ENCODE measurements at places on chromosomes 3 and 15.

GRCh38 chr3:72439321-72440183 lies 408.7 kb downstream of the SHQ1 start:
- DNase-seq: no peak

- no peak for DNase-seq
Measured at GRCh38 chr3:159260049-159260662, 458.3 kb downstream of the MFSD1 start.

- no peak for DNase-seq
Measured at GRCh38 chr15:62087671-62088352, 21.0 kb downstream of the C2CD4A start.

DNA sequence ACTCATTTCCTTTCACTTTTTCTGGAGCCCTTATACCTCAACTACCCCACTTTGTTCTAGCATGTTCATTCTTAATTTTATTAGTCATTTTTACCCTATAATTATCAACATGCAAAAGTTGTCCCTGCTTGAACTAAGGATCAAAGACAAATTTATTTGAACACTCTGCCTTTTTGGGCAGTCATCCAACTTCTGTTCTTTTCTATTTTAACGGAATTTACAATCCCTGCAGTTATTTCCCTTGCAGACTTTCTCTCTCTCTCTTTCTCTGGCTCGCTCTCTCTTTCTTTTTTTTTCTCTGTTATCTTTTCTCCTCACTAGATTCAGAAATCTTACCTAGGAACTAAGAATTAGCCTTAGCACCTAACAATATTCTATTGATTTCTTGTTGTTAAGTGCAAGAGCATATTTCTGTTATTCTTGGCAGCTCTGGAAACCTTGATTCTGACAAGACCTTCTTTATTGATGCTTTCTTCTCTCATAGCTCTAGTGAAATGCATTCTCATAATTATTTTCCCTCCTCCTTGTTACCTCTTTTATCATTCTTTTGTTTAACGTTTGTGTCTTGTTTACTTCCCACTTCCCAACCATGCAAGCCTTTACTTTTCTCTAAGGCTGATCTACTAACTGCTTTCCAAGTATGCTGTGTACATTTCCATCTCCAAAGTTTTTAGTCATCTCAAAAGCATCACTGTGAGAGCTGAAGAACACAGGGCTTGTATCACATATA lies 951.6 kb downstream of the DIPK2A start:
- DNase-seq: no peak

DNA sequence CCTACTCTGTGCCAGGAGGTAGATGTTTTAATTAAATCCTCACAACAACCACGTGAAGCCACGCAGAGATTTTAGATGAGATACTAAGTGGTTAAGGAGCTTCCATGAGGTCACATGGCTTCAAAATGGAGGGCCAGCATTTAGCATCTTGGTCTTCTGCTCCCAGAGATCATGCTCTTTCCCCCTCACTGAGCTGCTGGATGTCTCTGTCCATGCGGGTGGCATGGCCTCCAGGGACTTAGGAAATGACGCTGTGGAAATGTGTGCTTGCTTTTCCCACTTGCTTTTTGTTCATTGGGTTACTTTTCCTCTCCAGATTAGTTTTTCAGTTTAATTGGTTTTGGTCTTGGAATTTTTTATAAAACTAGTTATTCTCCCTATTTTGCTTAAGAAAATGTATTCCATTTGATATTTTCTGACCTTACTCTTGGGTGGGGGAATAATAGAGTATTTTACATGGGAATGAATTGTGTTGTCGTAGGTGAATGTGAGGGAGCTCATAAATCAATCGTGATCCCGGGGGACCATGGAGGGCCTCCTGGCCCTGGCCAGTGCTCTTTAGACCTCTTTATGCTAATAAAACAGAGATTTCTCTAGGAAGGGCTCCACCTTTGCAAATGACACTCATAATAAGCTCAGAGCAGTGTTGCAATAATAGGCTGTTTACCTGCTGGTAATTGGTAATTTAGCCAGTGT lies 376.0 kb upstream of the ONECUT1 start:
- DNase-seq: no peak

DNA sequence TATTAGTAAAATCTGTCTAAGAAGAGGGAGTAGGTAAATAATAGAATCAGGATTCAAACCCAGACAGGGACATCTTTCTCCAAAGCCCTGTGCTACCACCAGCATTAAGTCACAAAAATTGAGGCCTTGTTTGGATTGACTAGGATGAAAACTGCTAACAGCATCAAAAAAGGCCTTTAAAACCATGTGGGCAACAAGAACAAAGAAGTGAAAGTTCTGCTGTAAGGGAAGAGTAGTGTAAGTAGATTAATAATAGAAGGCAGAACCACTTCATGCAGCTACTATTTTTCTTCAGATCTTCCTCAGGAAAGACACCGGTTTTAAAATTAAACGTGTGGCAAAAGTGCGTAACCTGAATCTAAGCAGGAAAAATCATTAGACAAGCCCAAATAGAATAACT lies 15.3 kb upstream of the KBTBD12 start:
- no peak for DNase-seq

DNA sequence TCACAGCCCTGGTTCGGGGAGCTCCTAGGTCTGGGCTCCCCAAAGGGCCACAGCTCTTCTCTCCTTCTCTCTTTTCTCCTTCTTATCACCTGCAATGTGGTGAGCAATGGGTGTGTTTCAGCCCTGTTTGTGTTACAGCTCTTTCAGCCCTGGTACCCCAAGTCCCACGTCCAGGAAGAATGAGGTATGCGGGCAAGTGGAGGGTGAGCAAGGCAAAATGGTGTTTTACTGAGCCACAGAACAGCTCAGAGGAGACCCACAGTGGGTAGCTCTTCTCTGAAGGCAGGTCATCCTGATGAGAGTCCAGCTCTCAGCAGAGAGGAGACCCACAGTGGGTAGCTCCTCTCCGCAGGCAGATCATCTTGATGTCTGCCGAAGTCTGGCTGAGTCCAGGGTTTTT lies 86.8 kb downstream of the BFSP2 start:
- DNase-seq: no peak

GRCh38 chr3:134804508-134805480 lies 9.7 kb downstream of the EPHB1 start:
- DNase-seq: no peak

DNA sequence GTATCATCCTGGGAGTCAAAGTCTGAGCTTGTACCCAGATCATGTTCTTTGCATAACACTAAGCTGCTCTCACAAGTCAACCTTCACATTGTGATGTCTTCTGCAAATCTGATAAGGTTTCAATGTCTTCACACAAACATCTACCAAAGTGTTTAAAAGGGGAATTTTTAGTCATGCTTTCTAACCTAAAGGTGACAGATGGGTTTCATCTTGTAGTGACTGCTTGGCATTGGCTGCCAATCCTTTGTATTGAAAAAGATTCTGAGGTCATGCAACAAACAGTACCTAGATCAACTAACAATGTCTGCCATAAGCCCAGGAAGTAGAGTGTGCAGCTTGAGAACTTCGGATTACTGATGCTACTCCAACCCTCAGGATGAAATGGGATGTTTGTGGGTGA lies 43.6 kb upstream of the DIPK2A start:
- DNase-seq: no peak

DNA sequence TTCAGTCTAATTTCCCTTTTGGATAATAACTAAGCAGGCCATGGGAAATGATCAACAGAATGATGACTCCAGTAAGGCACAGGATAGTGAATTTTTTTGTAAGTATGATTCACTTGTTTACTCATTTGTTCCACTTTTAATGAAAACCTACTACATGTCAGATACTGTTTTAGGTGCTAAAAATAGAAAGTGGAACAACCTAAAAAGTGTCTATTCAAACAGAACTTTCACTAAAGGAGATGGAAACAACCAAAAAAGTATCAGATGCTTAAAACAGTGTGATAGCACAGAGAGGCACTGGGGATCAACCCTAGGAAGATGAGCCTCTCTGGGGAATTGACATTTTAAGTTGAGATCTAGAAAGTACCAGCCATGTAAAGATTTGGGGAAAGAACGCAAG lies 11.1 kb downstream of the RYK start:
- DNase-seq: no peak

DNA sequence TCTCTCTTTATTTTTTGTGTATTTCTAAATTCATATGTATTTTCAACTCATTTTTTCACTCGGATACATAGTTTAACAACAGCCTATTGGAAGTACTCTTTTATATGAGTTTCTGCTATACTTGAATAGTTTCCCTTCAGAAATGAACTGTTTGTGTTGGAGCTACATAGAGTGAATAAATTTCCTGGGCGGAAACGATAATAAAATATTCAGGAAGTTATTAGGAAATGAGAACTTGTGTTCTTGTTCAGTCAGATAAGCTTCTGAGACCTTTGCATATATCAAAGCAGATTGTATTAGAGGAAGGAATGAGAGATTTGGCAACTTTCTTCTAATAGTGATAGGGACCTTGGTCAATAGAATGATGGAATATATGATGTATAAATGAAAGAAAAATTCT lies 27.3 kb downstream of the NEO1 start:
- no peak for DNase-seq

- DNase-seq: no peak
Measured at GRCh38 chr15:88378188-88378637, 89.0 kb downstream of the MRPL46 start.

- DNase-seq: no peak
Measured at GRCh38 chr3:115689928-115690327, 66.6 kb downstream of the GAP43 start.

DNA sequence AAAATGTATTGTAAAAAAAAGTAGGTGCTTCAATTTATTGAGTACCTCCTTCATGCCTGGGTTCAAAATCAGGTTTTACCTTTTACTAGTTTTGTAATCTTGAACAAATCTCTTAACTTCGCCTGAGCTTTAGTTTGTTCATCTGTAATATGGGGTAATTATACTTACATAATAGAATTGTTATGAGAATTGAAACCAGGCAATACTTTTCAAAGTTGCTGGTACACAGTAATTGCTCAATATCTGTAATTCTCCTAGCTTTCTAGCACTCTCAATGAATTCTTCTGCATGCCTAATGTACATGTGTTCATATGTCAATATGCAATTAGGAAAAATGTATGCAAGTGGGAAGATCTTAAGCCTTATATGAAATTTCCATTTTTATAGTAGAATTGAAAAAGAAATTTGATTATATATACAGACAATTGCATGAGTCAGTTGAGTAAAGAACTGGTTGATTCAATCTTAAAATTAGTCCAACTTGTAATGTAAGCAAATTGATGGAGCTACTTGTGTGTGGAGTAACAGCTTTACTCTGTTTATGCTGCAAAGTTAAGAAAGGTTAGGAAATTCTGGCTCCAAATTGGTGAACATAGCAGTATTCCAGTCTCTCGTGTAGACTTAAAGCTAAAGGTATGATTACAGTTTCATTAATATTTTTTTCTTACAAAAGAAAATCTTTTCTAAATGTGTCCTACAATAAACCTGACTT lies 4.1 kb downstream of the TNFSF10 start:
- no peak for DNase-seq

GRCh38 chr3:31579828-31580227 lies 47.1 kb downstream of the STT3B start:
- DNase-seq: no peak

DNA sequence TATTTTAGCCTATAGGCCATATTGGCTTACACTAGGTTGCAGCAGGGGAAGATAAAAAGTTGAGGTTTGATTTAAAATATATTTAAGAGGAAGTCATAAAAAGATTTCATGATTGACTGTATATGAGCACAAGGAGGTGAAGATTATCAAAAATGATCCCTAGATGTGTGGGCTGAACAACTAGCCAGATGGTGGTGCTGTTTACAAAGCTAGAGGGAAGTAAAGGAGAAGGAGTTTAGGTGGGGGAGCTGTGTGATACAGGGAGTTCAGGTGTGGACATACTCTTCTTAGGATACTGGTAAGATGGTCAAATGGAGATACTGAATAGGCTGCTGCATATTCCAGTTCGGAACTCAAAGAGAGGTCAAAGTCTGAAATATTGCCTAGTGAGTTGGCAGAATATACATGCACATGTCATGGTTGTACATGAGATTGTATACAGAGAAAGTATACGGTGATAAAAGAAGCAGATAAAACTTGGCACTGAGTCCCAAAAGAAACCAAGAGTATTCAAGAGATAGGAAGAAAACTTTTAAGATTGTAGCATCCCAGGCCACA lies 727.8 kb downstream of the NLGN1 start:
- DNase-seq: no peak

DNA sequence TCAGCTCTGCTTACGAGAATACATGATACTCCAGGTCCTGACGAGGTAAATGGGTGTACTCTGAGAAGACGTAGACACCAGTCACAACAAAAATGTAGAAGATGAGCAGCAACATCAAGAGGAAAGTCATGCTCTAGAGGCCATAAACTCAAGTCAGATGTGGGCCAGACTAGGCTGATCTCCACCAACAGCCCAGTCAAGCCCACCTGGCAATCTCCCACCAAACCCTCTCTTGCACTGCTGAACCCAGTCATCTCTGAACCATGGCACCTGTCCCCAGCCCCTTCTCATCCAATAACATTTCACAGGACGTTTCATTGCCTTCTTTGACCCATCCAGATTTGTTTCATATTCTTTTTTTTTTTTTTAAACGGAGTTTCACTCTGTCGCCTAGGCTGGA lies 10.8 kb upstream of the PDIA3 start:
- no peak for DNase-seq

- DNase-seq: no peak
Measured at GRCh38 chr15:41340189-41340695, 7.6 kb downstream of the NUSAP1 start.

- no peak for DNase-seq
Measured at GRCh38 chr3:10011631-10012030, 14.6 kb upstream of the FANCD2 start.

GRCh38 chr3:99866261-99866761 lies 48.6 kb downstream of the CMSS1 start:
- DNase-seq: peak; percentile 67

GRCh38 chr15:57634290-57634689 lies 42.6 kb downstream of the MYZAP start:
- DNase-seq: no peak

GRCh38 chr3:67531181-67532101 lies 123.0 kb downstream of the SUCLG2 start:
- DNase-seq: no peak

DNA sequence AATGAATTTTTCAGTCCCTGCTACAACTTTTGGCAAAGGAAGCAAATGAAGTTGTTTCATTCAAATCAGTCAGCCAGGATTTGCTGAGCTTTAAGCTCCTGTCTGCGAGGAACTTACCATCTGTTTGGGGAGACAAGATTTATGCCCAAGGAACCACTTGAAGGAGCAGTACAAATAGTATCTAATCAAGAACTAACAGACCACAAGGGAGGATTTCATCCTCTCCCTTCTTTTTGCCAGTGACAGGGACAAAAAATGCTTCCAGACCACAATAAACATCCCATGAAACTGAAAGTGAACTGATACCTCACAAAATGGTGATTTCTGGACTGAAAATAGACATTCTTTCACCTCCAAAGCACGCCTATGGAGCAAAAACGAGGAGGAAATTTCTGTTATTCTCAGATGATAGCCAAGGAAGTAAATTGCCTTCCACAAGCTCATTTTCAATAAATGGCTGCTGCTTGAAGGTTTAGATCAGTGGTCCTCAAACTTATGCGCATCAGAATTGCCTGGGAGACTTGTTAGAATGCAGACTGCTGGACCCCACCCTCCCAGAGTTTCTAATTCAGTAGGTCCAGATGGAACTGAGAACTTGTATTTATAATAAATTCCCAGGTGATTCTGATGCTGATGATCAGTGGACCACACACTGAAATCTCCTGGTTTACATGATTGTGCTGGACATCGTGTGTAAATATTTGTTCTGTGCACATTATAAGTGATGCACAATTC lies 202.4 kb upstream of the GADL1 start:
- no peak for DNase-seq

GRCh38 chr3:60313951-60314461 lies 937.2 kb downstream of the FHIT start:
- no peak for DNase-seq

Measured in NCI-H187 treated with DMSO at 0.1 percent for 48 hours (cell line).